Stimulated activated CD8-positive, alpha-beta memory T cell treated with anti-CD3 and anti-CD28 coated beads, Interleukin-4, amount 100 ng/mL, for 4 hours (primary cell): ENCODE measurements at places on chromosomes 1 and 21.
A peak's percentile ranks its signal among the peaks of the same experiment; 100 is the strongest.

- DNase-seq: no peak
Measured at GRCh38 chr1:6614019-6614928, 743 bp downstream of the PHF13 start.

DNA sequence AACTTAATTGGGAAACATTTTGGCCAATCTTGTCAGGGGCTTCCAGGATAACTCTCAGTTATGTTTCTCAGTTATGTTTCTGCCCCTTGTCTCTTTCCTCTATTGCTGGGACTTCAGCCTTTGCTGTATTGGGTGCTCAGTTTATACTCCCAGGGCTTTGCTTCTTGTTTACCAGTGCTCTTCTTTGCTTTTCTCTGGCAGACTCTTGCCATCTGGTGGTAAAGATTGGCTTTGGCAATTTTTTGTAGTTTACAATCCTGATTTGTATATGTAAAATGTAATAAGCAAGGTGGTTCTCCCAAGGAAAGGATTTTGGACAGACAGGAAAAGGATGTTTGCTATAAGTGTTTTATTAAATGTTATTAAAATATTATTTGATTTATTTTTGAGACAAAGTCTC, 37.9 kb downstream of the FABP3 start:
- DNase-seq: no peak

- DNase-seq: no peak
Measured at GRCh38 chr1:53722025-53722424, 16.9 kb downstream of the GLIS1 start.

DNA sequence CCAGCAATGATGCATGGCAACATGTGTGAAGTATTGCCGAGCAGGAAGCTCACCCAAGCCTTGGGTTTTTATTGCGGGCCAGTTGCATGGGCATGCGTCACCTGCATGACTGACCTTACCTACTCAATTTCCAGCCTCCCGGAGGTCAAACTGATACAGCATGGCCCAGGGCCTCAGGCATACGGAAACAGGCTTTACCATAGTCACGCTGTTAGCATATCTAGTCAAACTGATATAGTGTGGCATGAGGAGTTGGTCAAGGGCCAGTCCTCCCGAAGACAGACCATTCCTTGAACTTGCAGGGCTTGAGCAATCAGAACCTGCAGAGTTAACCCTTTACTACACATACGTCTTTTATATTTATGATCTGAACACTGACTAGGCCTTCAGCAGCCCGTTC, 6.4 kb upstream of the DUSP12 start:
- DNase-seq: no peak

GRCh38 chr1:212284744-212285684, at the start of gene PPP2R5A:
TSS of gene PPP2R5A (plus strand) at chr1:212285410. CDS start at chr1:212286111, 701 bp downstream.
- peak; percentile 98 for DNase-seq

GRCh38 chr1:110305900-110306420, 33.2 kb upstream of the RBM15 start:
- DNase-seq: no peak

DNA sequence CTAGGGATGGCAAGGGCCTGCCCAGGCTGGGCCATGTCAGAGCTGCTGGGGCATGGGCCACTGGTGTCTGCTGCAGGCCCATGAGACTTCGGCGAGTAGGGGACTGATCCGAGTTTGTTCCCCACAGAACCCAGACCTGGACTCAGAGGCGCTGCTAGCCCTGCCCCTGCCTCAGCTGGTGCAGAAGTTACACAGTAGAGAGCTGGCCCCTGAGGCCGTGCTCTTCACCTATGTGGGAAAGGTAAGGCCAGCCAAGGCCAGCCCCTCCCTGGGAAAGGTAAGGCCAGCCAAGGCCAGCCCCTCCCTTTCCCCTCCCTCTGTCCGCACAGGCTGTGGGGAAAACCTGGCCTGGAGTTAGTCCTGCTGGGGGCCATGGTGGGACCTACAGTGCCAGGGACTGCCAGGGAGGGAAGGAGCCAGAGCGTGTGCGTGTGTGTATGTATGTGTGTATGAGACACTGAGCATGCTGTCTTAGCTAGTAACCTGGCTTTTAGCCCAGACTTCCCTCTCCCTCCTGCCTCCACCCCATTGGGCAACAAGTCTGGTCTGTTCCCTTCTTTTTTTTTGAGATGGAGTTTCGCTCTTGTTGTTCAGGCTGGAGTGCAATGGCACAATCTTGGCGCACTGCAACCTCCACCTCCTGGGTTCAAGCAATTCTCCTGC, 8.0 kb downstream of the FAAH start:
- no peak for DNase-seq

DNA sequence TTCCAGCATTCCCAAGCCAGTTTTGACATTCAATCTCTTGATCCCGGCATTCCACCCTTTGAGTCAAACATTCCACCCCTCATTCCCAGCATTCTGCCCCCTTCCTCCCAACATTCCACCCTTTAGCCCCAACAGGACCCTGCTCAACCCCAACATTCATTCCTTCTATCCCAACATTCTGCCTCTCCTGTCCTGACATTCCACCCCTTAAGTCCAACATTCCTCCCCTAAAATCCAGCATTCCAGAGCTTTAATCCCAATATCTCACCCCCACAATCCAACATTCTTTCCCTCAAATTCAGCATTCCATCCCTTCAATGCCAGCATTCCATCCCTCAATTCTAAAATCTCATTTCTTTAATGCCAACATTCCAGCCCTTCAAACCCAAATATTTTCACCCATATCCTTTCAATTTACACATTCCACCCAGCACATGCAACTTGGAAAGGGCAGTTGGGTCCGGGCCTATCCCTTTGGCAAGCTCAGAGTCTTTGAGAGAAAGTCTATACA, 22.9 kb downstream of the DDX20 start:
- no peak for DNase-seq

GRCh38 chr1:163870666-163871065, 548.9 kb downstream of the NUF2 start:
- DNase-seq: no peak

GRCh38 chr1:212567638-212568037, 40.9 kb upstream of the ATF3 start:
- no peak for DNase-seq

GRCh38 chr1:9449110-9449627, 90.1 kb upstream of the SLC25A33 start:
- DNase-seq: no peak

GRCh38 chr1:156806512-156807440, 9.9 kb downstream of the SH2D2A start:
- DNase-seq: no peak

DNA sequence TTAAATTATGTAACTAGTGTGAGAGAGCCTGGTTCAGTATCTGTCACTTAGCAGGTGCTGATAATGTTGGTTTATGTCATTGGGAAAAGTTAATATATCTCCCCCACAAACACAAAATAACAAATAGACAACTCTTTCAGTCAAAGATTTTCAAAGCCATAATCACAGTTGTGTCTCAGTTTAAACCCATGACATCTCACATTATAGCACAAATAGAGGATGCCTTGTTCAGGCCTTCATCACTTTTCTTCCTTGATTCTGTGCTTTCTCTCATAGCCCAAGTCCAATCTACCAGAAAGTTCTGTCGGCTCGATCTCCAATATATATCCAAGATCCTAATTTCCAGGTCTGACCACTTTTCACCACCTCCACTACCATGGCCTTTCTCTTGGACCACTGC, 6.2 kb upstream of the EPS15 start:
- no peak for DNase-seq

- no peak for DNase-seq
Measured at GRCh38 chr1:91650764-91651163, 150.1 kb downstream of the CDC7 start.
